ENCODE measurements at places on chromosomes 2 and 18. TPM values are rescaled to one million over a fixed set of nuclear protein-coding genes. Genes with fewer than 3 reads are reported as not detected.
A peak's percentile ranks its signal among the peaks of the same experiment; 100 is the strongest.

GRCh38 chr2:3195641-3196476, 181.8 kb downstream of the EIPR1 start:
- H3K4me3 ChIP-seq, result no peak overlapping the region
- H3K4me1 ChIP-seq, result peaks cover 7% of the 10 kb centered on the region
- peaks cover 11% of the 10 kb centered on the region for H3K36me3 ChIP-seq
- H3K27me3 ChIP-seq, result no peaks in the 10 kb centered on the region

DNA sequence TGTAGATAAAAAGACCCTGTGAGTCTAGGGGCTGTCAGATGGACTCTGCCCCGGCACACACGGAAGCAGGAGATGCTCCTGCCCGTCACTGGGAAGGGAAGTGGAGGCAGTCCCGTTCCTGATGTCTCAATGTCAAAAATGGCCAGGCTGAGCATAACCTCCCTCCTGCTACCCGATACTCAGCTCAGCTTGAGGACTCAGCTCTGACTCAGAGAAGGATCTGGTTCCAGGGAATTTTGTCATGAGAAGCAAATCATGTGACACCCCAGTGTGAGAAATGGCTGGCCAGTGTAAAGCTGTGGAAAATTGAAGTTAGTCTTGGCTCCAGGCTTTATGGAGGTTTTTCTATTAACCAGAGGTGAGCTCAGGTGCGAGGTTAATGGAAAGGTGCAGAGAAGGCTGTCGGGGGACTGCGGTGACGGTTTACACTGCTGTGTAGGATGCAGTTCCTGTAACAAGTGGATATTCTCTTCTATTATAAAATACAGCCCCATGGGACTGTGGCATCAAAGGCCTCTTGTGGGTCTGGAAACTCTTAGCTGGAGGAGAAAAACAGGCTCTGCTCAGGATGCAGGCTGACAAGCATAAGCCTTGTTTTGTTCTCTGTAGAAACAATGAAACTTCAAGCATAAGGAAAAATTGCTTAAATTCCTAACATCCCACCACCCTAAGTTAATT, 24.7 kb upstream of the AGAP1 start:
- H3K27ac ChIP-seq, result peak overlapping the region; percentile 51
- peaks cover 4% of the 10 kb centered on the region for H3K27me3 ChIP-seq
- H3K4me1 ChIP-seq, result peaks cover 13% of the 10 kb centered on the region
- H3K4me3 ChIP-seq, result peak overlapping the region; percentile 31
- H3K36me3 ChIP-seq, result no peaks in the 10 kb centered on the region

- no peak overlapping the region for H3K4me3 ChIP-seq
- no peak overlapping the region for H3K27ac ChIP-seq
- H3K27me3 ChIP-seq, result no peaks in the 10 kb centered on the region
- no peaks in the 10 kb centered on the region for H3K4me1 ChIP-seq
Measured at GRCh38 chr18:3042379-3042778, 29.4 kb upstream of the LPIN2 start.

DNA sequence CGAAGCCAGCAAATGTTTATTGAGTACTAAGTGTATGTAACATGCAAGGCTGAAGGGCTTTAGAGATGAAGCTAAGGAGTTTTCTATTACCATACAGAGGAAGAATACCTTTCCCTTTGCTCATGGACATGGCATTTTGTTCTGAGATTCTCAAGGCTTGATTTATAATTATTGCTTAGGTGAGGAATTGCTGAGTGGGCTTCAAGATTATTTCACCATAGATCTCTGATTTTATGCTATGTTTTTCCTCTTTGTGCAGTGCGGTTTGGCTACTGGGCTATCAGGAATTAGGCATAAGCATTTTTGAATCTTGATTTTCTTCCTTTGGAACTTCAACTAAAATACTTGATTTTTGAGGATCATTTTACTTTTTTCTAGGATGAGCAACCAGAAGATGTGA, 42.5 kb downstream of the VRK2 start:
- H3K4me3 ChIP-seq, result no peak overlapping the region
- H3K36me3 ChIP-seq, result peaks cover 12% of the 10 kb centered on the region
- H3K27ac ChIP-seq, result no peak overlapping the region
- H3K4me1 ChIP-seq, result no peaks in the 10 kb centered on the region
- peak; percentile 6 for DNase-seq

- H3K4me1 ChIP-seq, result no peaks in the 10 kb centered on the region
- no peak overlapping the region for H3K27ac ChIP-seq
- no peaks in the 10 kb centered on the region for H3K27me3 ChIP-seq
- no peak overlapping the region for H3K4me3 ChIP-seq
- H3K36me3 ChIP-seq, result no peaks in the 10 kb centered on the region
- no peak for DNase-seq
Measured at GRCh38 chr2:75416420-75417342, 144.1 kb downstream of the EVA1A start.

- no peak overlapping the region for H3K4me3 ChIP-seq
- DNase-seq, result peak; percentile 7
- no peaks in the 10 kb centered on the region for H3K4me1 ChIP-seq
- H3K27me3 ChIP-seq, result no peaks in the 10 kb centered on the region
- no peak overlapping the region for H3K27ac ChIP-seq
- peaks cover 14% of the 10 kb centered on the region for H3K36me3 ChIP-seq
Measured at GRCh38 chr2:165927353-165927752, 26.2 kb downstream of the TTC21B start.

- H3K27ac ChIP-seq, result no peak overlapping the region
- H3K27me3 ChIP-seq, result no peaks in the 10 kb centered on the region
- peak; percentile 52 for DNase-seq
- no peaks in the 10 kb centered on the region for H3K36me3 ChIP-seq
- no peaks in the 10 kb centered on the region for H3K4me1 ChIP-seq
Measured at GRCh38 chr2:161710131-161710915, 86.1 kb downstream of the SLC4A10 start.

AFTPH gene
- 15.7 TPM for total RNA-seq

NEURL3 gene
- 0.38 TPM for total RNA-seq

PPP1R1C gene
- 1.2 TPM for total RNA-seq

GRHL1 gene
- total RNA-seq, result 2.5 TPM

Data from astrocyte (in vitro differentiated cells and primary cell).